NCI-H1105 treated with DMSO at 0.1 percent for 48 hours (cell line): ENCODE measurements at places on chromosomes 2 and 18.

DNA sequence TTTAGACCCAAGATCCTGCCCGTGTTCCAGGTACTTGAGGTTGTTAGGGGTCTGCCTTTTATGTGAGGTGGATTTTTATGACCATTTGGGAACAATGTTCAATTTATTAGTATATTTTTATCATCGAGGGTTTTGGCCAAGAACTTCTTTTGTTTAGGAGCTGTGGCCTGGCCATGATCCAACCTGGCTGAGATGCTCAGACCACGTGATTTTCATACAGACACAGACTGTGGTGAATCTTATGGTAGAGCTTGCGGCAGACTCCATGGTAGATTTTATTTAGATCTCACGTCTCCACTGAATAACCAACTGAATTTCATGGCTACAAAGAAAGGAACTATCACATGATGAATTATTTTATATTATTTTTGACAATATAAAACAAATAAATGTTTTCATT, 405.5 kb upstream of the VWC2L start:
- DNase-seq = peak; percentile 60

DNA sequence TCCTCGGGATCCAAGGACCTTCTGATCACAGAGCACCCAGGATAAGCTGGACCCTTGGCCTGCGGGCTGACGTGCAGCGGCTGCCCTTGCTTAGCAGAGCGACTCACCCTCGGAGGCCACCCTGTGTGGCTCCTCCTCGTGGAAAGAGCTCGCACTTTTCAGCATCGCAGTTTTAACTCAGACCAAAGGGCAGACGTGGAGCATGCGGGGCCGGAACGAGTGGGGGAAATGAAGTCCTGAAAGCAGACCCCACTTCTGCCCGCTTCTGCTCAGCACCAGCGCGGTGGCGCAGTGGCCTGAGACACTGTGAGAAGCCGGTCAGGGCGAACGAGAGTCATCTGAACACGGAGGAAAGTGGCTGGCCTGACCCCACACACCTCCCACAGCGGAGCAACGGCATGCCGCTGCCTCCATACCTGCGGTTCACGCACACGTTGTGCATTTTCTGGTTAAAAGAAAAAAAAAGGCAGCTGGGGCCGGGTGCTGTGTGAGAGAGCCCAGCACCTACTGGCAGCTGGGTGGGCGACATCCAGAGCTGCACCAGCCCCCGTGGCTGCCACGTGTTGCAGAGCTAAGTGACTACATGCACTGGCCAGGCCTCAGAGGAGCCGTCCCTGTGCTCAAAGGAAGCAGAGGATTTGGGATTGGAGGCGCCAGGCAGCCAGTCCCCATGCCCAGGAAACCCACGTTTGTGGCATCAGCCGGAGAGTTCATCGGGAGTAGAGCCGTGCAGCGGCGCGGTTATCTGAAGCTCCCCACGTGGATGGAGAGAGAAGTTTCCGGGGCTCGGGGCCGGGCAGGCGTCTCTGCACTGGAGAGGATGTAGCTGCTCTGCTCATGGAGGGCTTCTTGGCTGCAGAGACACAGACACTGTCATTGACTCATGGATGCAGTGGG, 89.7 kb downstream of the USP40 start:
- no peak for DNase-seq

GRCh38 chr2:224532441-224532840, 52.7 kb downstream of the CUL3 start:
- no peak for DNase-seq

- DNase-seq = no peak
Observed at GRCh38 chr2:179745635-179746256, 115.7 kb downstream of the ZNF385B start.

DNA sequence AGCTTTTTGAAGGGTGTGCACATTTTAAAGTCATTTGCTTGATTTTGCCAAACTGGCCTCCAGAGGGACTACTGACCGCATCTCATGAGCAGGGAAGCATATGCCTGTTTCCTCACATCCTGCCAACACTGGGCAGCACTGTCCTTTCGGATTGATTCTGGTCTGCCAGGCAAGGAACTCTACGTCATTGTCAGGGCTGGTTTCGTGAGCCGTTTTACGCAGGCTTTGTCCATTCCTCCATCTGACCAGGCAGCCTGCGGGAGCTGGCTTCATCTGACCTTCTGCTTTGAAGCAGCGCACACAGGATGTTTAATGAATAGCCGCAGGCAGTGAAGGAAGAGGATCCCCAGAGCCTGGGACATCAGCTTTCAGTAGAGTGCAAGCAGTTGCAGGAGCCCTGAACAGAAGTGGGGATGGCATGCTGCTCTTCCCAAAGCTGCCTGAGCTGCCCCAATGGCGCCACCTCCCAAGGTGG, 46.3 kb upstream of the SEMA4C start:
- no peak for DNase-seq

GRCh38 chr18:72376256-72376655, 167.9 kb downstream of the CBLN2 start:
- no peak for DNase-seq

- no peak for DNase-seq
Observed at GRCh38 chr18:76972241-76972640, 149.9 kb downstream of the ZNF236 start.

GRCh38 chr2:156625360-156626170, 189.4 kb downstream of the GPD2 start:
- no peak for DNase-seq

- no peak for DNase-seq
Observed at GRCh38 chr2:43333101-43333655, 106.8 kb upstream of the ZFP36L2 start.

DNA sequence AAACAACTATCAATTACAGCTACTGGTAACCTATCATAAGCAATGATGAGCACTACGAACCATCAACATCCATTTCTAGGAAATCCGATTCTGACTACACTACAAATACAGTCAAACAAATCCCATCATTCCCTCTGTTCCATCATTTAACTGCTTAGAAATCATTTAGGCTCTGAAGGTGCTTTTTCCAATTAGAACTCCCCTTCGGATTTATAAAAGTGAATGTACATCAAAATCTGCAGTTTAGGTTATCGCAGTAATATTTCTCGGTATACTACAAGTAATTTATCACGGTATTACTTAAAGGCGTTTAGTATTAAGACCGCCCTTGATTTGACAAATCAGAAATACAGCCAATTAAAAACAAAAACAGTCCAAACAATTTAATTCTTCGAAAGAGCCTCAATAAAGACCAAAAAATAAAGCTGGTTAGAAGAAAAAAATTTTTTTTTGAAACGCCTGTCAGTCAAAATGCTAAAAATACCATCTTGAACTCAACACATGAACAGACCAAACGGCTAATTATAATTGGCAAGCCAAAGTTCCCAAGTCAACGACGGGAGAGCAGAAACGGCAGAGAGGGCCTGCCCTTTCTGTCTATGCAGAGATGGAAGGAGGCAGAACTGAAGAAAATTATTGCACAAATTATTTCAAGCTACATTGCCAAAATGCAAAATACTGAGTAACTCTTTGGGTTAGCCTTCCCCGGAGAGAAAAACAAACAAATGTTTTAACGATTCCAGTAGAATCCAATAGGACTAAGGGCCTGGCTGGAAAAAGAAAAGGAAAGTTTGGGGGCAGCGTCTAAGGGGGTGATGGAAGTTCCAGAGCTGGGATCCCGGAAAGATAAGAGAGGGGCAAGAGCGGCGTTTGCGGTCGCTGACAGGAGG, 1.2 kb downstream of the VPS54 start:
- peak; percentile 47 for DNase-seq

DNA sequence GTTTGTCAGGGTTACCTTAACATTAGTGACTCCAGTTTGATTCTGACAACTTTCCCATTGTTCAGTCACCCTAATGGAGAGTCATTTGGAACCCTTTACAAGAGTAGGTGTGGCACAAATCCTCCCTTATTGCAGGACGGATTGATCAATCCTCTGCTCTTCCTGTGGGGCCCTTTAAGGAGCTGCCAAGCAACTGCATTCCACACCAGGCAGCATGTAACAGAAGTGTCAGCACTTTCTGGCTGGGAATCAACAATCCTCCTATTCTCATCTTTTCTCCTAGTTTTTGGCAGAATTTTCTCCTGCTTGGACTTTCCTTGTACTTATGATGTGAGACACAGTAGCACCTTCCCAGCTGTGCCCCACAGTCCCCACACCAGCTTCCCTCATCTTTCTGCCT, 177.8 kb downstream of the ST6GAL2 start:
- no peak for DNase-seq

DNA sequence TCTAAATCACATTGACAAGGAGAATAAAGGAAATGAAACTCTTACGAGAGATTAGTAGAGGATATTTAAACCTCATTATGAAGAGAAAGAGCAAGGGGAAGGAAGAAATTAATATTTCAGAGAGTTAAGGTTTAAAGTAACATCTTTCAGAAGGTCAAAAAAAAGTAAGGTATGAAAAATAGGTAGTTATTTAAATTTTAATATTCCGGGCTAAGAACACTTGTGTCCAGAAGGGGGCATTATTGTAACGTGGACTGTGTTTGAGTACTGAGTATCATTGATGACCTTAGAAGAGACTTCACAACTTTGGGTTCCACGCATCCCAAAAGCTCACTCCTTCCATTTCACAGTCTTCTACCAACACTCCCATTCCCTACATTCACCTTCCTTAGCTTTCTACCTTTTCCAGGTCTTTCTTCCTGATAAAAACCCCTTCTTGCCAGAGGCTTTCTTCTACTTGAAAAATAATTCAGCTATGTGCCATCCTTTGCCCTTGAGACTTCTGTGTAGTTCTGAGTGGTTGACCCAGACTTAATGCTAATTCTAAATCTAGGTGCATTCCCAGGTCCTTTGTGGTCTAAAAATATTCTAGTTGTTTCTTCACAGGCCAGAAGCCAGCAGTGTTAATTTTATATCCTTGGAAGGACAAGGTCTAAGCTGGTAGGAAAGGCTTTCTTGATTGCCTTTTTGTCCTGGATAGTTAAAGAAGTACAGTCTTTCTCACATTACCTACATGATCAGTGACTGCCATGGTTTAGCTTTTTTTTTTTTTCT, 16.5 kb downstream of the DYNC1I2 start:
- DNase-seq = peak; percentile 11

GRCh38 chr2:118658596-118659198, 188.8 kb downstream of the EN1 start:
- DNase-seq = no peak

GRCh38 chr18:12640881-12641200, 17.1 kb downstream of the SPIRE1 start:
- no peak for DNase-seq

- DNase-seq = no peak
Observed at GRCh38 chr2:202911203-202911511, 316 bp downstream of the WDR12 start.

DNA sequence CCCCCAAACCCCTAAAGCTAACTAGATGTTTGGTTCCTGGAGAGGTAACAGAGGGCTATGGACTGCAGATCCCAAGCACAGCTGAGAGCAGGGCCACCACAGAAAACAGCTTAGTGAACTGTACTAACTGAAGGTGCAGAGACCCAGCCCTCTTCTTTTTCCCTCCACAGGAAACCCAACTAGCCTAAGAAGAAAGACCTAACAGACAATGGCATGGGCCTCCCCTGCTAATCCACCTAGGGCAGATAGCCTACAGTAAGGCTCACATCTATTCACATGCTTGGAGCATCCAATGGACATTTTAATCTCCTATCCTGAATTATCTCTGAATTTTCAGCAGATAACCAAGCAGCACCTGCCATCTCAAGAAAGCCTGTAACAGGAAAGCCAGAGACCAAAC, 8.8 kb upstream of the FECH start:
- DNase-seq = no peak

- DNase-seq = no peak
Observed at GRCh38 chr2:27809761-27810241, 38.3 kb downstream of the MRPL33 start.

GRCh38 chr2:96305979-96306308, 598 bp upstream of the SNRNP200 start:
- DNase-seq = no peak

- DNase-seq = no peak
Observed at GRCh38 chr18:67935638-67936037, 419.1 kb upstream of the DSEL start.

DNA sequence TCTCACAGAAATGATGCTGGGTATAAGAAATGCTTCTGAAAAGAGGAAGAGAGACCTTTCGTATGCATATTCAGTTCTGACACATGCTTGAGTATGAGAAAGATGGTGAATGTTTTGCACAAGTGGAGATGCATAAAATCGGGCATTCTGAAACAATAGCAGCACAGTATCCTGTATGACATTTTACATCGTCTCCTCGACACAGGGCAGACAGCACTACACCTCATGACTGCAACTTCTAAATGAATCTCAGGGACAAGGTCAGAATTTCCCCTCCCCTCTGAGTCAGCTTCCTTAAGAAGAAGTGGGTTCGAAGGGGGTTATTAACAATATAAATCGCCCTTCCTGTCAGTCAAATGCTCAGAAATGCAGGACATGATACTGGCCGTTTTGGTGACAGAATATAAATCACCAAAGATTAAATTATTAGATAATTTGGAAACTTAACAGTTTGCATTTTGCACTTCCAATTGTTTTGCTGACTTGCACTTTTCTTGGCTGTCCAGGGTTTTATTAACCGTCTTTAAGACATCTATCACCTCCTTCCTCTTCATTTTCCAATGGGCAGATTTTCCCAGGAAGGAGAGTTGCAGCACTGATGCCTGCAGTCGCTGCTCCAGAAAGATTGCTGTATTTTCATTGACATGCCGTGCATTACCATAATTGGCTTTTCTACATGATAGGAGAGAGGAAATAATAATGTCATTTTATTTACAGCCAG, 57.2 kb downstream of the TSHZ1 start:
- no peak for DNase-seq

GRCh38 chr2:218002845-218003180, at the start of gene TNS1:
Gene TNS1 (minus strand): TSS chr2:218002995. CDS start chr2:218002872, 123 bp downstream.
- DNase-seq = no peak

GRCh38 chr2:215354771-215355695, 43.2 kb downstream of the ATIC start:
- DNase-seq = no peak

- no peak for DNase-seq
Observed at GRCh38 chr2:99297994-99298393, 3.0 kb downstream of the LYG1 start.
